ENCODE measurements at places on chromosomes 1 and 21.

- DNase-seq: no peak
Observed at GRCh38 chr1:208461680-208462079, 217.5 kb upstream of the PLXNA2 start.

DNA sequence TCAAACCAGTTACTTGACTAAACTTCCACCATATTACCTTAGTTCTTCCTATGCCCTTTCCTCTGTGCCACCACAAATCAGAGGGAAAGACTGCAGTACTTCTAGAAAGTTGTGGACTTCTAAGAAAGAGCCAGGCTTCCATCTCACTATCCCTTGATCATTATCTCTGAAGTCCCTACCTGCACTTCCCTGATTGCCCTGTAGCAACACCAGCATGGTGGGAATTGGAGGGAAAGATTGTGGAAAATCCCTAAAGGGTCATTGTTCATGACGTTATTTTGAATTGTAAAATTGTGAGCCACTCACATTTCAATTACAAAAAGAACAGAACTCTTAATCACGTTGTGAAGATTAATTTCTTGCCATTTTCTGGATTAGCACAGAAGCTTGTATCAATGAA lies 23.4 kb upstream of the KIAA1614 start:
- no peak for DNase-seq

GRCh38 chr1:61498342-61498741 lies 226.6 kb downstream of the TM2D1 start:
- DNase-seq: no peak

DNA sequence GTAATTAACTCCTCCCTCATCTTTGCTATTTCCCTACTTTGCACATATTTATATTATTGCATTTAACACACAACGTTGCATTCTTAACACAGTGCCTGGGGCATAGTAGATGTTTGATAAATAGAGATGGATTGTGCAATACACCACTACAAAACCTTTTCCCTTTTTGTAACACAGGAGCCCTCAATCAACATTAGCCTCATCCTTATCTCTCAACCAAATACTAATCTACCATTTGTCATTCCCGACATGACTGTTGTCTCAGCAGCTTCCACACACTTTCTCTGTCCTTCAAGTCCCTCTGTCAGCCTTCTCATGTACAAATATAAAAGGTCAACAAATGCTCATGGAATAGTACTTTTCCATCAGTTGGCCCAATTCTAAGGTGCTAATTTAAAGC lies 78.9 kb upstream of the KCNK2 start:
- no peak for DNase-seq

- DNase-seq: no peak
Observed at GRCh38 chr1:32184650-32185049, 5.2 kb downstream of the TXLNA start.

GRCh38 chr1:79614762-79615161 lies 608.2 kb upstream of the ADGRL4 start:
- no peak for DNase-seq

GRCh38 chr1:67957066-67957465 lies 93.4 kb downstream of the DIRAS3 start:
- DNase-seq: no peak

DNA sequence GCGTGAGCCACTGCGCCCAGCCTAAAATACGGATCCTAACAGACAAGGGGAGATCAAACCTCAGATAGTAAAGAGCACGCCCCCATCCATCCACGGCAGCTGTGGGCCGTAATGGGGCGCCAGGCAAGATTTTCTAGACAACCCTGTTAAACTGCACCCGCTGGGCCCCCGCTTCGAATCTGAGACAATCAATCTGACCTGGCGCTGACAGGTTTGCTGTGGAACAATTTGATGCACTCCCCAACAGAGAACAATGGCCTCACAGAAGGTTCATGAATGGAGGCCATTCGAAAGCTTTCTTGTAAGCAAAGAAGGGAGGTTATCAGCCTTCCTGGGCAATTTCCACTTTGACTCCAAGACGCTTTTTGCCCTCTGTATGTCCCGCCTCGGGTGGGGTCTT lies 30.5 kb downstream of the CLSTN1 start:
- no peak for DNase-seq

GRCh38 chr1:80498673-80499072 lies 1302.1 kb upstream of the ADGRL2 start:
- DNase-seq: no peak

GRCh38 chr21:46423546-46424038 lies 35.1 kb upstream of the DIP2A start:
- DNase-seq: no peak

GRCh38 chr1:93569489-93569888 lies 112.1 kb downstream of the BCAR3 start:
- no peak for DNase-seq

DNA sequence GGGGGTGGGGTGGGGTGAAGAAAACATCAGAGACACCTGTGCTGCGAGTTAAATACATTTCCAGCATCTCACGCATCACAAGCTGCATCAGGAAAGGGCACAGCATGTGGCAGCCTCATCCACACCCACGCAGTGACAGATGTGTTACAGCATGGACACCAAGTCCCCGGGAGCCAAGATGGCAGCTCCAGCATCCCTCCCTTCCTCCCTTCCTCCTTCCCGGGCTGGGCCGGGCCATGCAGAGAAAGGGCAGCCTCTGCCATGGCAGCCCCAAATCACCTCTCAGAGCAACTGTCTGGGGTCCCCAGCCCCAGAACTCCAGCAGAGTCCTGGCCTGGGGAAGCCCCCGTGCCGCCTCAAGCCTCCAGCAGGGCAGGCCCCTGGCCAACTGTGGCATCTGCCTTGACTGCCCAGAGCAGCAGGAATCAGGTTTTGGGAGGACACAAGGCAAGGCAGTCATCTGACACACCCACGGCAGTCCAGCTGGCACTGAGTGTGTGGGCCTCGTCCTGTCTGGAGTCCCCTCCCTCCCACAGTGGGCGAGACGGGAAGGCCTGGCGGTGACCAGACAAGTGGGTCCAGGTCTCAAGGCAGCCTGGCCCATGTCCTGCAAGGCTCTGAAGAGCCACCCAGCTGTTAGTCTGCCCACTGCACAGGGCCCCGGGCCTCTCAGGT lies 6.2 kb downstream of the SMIM1 start:
- DNase-seq: no peak

DNA sequence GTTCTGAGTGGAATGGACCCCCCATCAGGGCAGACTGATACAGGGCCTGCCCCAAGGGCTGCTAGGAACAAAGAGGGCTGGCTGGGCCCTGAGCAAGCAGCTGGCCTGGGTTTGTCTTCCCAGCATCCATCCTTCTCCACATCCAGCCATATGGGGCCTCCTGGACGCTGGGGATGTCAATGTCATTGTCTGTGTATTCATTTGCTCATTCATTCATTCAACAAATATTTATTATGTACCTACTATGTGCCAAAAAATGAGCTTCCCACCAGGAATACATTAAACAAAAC lies 15.6 kb upstream of the ECE1 start:
- DNase-seq: no peak

DNA sequence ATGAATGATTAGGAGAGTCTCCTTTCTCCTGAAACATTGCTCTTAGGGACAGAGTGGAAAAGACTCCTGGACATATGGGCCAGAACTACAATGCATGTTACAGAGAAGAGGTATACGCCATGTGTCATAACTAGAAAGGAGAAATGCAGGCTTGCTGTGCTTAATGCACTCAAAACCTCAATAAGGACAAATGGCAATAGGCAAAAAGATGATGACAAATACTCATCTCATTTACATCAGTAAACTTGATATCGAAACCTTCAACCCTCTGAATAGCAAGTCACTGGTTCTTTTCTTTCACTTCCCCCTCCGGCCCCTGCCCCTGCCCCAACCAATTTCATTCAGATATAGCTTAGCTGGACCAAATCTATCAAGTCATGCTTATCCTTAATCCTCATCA lies 1.9 kb upstream of the GPR88 start:
- DNase-seq: no peak

DNA sequence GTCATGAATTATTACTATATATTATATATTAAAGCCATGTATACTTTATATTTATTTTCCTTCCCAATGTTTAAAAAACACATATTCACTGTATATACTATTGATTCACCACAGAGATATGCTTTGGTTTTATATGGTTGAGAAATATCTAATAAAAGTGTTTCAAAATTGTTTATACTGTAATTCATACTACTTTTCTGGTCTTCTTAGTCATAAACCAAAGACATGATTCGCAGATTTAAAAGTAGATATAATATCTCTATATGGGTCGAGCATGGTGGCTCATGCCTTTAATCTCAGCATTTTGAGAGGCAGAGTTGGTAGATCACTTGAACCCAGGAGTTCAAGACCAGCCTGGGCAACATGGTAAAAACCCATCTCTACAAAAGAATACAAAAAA lies 738.4 kb downstream of the USP25 start:
- DNase-seq: no peak

DNA sequence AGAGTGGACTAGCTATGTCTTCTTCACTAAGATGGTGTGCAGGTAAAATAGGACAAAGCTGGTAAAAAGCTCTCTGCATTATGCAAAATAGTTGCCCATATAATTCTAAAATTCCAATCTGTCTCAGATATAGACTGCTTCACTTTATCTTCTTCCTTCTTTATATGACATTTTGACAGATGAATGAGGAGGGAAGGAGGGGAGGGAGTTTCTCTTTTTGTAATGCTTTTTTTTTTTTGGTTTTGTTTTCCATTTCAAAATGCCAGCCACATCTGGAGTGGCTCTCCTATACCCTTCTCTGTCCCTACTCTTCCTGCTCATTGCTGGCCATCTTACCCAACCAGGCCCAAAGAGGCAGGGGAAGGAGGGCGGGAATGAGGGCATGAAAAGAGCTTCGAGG lies 24.2 kb upstream of the JUN start:
- no peak for DNase-seq

DNA sequence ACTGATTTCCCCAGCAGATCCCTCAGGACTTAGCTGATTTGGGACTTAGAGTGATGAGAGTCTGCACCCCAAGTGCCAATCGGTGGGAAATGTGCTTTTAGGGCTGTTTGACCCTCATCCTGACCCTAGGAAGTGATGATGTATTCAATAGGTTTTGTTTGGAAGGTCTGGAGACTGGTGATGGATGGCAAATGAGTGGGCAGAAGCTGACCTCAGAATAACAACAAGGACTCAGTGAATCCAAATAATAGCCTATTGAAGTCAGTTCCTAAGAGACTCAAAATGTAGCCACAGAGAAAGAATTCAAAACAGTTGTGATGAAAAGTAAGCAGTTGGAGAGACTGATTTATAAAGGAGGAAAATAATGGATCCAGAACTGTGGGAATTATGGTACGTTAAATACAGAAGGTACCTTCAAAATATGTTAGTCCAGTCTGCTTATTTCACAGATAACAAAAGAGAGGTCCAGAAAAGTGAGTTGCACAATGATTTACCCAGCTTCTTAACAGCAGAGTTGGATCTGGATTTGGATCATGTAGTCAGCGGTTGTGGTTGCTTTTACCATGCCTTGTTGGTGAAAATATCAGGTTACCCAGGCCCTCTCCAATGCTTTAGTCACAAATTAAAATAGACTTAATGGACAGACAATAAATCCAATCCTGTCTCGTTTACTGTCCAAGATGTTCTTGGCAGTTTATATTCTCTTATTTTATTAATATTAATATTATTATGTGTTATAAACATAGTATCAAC lies 123.0 kb upstream of the PTBP2 start:
- DNase-seq: no peak

- DNase-seq: no peak
Observed at GRCh38 chr1:102942324-102942723, 166.0 kb downstream of the COL11A1 start.

DNA sequence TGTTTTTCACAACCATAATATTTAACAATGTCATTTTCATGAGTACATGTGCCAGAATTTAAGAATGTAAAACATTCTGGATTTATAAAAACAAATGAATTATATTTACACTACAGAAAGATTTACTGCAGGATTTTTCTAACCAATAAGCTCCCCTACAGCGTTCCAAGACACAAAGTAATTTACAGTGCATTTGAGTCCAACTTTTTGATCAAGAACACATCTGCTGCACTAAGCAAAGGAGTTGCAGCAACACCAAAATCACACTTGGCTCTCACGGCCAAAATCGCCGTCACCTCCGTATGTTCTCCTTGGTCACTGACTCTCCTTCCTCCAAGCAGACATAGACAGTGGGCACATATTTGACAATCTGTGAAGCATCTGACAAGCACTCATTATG lies 7.7 kb downstream of the VPS26C start:
- DNase-seq: no peak

GRCh38 chr1:213685992-213686582 lies 301.7 kb upstream of the PROX1 start:
- no peak for DNase-seq

- DNase-seq: no peak
Observed at GRCh38 chr1:30353637-30354036, 369.7 kb downstream of the MATN1 start.

- no peak for DNase-seq
Observed at GRCh38 chr21:27062443-27062842, 95.6 kb upstream of the ADAMTS5 start.

DNA sequence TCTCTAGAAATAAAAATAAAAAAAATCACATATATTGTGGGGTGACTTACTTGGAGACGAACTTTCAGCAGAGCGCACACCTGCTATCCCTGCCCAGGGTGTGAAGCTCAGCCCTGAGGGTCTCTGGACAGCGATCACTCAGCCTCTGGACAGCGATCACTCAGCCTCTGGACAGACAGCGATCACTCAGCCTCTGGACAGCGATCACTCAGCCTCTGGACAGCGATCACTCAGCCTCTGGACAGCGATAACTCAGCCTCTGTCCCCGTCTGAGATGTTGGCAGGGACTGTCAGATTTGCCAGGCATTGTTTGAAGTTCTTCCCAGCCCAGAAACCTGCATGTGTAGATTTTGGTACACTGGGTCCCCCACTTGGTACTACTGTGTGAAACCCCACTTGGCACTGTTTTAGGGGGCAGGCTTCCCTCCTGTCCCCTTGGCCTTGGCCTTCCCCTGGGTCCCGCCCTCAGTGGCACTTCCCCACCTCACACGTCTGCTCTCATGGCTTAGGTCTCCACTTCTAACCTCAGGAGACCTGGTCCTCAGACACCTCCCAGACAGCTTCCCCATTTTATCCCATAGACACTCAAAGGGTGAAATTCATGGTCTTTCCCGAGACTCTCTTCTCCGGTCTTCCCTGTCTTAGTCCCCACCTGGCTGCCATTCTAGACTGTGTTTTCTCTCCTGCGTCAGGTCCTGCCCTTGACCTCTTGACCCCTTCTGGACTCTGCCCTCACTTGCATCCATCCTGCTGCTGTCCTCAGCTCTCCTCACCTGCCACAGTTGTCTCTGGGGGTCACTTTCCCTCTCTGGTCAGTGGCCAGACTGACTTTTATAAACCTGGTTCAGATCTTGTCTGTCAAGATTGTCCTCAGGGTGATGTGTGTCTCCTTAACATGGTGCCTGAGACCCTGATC lies 10.2 kb downstream of the PSEN2 start:
- DNase-seq: no peak

DNA sequence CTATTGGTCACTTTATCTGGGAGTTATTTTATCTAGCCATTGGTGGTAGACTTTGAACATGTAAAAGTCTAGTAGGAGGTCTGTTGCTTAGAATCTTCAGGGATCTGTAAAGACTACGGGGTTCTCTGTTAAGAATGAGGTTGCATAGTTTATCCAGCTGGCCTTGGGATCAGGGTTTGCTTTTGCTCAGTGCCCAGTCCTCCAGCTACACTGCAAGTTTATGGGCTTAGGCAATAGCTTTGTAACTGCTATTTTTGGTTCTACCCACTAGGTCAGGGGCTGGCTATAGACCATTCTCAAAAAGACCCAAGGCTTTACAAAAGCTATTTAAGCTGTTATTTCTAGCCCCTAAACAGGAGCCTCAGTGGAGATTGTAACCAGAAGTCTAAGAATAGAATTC lies 9.8 kb downstream of the SH3GLB1 start:
- no peak for DNase-seq

- no peak for DNase-seq
Observed at GRCh38 chr1:162385280-162385623, 3.7 kb downstream of the C1orf226 start.
